ENCODE measurements at places on chromosomes 5 and 9.

DNA sequence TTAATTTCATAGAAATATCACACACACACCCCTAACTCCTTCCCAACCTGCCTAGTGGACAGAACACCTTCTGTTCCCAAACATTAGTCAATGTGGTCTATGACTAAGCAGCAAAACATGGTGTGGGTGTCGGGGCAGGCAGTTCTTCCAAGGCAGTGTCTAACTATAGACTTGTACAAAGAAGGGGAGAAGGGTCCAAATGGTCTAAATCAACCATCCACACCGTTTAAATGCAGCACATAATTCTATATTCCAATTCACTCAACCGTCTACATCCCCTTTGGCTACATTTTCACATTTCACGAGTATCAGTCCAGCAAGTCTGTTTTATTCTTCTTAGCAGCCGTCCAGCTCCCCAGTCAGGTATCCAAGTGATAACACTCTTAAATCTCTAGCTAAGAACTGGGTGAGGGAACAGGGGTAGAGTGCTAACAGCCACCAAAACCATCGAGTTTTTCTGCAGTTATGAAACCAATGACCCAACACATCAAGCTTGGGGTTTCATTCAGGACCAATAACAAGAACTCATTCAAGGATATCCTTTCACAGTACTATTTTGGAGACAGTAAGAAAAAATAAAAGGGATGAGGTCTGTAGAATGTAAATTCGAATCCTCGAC lies 3.3 kb downstream of the ZNF608 start:
- no peak for DNase-seq

- DNase-seq = no peak
These were observed 34.5 kb upstream of the SLC46A2 start for GRCh38 chr9:112925058-112925641.

DNA sequence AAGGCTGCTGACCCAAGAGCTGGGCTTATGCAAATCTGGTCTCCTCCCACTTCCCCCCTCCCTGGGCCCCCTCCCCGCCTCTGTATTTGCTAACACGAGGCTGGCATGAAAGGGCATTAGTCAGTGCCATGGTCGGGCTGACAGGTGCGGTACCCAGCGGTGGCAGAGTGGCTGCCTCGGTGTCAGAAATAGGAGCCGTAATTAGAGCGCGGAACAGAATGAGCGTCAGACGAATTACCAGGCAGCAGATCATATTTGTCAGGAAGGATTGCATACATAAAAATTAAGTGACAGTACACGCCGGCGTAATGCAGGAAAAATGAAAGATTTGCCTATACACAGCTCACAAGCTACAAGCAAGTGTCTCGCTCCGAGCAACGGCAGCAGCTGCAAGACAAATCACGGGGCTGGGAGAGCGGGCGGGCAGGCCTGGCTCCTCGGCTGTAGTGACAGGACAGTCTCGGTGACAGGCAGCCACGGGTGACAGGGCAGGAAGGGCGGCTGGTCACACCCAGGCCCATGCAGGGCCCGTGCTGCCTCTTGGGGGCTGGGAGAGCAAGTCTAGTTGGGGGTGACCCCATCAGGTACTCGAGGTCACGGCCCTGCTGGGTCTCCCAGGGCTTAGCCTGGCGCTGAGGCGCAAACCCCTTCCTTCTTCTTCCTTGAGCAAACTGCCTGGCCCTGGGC lies 72.4 kb downstream of the NEK6 start:
- DNase-seq = no peak

- DNase-seq = no peak
These were observed 9.4 kb upstream of the RNF180 start for GRCh38 chr5:64156261-64156660.

DNA sequence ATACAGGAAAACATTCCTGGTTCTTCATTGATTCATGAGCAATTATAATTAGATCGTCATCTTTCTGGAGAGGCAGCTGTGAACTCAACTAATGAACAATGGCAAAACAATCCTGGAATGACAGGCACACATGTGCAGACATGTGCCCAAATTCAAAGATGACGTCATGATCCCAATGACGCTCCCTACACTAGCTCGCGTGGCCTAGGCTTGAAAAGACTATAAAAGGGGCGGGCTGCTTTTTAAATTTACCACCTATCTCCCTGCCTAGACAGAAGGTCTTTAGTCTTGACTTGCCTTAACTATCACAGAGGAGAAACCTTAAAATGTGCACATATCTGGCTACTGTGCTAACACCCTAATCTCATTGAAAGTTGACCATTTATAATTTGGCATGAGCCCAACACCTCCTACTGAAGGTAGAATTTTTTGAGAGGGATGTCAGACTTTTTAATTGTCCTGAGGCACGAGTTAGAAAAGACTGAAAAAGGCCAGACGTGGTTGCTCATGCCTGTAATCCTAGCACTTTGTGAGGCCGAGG lies 88.2 kb downstream of the PRRT1B start:
- DNase-seq = no peak

GRCh38 chr5:168316139-168316578 lies 24.7 kb downstream of the WWC1 start:
- DNase-seq = no peak

GRCh38 chr5:14588145-14588544 lies 6.6 kb downstream of the OTULINL start:
- no peak for DNase-seq

DNA sequence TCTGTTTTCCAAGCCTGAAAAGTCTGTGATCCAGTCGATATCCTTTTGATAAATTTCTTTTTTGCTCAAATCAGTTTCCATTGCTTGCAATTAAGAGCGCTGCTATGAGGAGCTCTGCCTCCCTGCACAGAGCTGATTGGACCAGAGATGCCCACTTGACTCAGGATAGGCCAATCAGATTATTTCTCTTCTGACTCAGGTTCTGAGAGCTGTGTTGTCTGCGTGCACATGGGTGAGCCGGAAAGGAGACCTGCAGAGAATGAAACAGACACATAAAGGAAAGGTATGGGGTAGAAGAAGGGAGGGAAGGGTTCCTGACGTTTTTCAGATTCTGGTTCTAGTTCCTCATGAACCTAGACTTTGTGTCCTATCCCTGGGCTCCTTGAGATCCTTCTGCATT lies 15.8 kb upstream of the FABP6 start:
- DNase-seq = no peak

GRCh38 chr9:35526087-35526801 lies 36.3 kb downstream of the RUSC2 start:
- no peak for DNase-seq

DNA sequence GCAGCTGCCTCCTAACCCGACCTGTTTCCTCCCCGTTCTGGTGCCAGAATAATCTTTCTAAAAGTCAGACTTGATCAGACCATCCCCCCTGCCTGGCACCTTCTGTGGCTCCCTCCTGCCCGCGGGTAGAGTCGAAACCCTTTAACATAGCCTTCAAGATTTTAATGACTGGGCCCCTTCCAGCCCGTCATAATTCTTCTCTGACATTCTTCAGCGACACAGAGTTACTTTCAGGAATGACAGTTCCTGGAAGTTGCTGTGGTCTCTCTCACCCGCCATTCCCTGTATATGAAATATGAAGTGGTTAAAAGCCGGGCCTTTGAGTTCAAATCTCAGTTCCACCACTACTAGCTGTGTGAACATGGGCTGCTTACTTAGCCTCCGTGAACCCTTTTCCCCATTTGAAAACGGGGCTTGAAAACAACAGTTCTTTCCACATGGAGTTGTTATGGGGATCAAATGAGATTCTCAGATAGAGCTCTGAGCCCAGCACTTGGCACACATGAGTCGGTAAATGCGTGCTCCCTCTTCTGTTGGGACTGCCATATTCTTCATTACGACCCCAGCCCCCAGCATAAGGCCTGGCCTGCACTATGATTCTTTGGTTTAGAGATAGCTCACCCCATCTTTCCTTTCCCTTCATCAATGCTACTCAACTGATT lies 737 bp downstream of the NANS start:
- DNase-seq = no peak

- no peak for DNase-seq
These were observed 22.6 kb downstream of the OGN start for GRCh38 chr9:92381775-92382174.

DNA sequence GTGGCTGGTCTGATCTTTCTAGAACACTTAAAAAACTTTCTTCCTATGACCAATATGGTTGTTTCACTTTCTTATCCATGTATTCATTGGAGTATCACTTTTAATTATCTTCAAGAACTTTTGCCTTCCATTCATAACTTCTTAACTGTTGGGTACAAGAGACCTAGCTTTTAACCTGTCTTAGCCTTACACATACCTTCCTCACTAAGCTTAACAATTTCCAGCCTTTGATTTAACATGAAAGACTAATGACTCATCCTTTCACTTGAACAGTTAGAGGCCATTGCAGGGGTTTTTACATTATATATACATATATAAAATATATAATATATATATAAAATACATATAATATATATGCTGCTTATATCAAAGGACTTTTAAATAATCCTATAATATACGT lies 57.9 kb downstream of the ABHD17B start:
- no peak for DNase-seq

DNA sequence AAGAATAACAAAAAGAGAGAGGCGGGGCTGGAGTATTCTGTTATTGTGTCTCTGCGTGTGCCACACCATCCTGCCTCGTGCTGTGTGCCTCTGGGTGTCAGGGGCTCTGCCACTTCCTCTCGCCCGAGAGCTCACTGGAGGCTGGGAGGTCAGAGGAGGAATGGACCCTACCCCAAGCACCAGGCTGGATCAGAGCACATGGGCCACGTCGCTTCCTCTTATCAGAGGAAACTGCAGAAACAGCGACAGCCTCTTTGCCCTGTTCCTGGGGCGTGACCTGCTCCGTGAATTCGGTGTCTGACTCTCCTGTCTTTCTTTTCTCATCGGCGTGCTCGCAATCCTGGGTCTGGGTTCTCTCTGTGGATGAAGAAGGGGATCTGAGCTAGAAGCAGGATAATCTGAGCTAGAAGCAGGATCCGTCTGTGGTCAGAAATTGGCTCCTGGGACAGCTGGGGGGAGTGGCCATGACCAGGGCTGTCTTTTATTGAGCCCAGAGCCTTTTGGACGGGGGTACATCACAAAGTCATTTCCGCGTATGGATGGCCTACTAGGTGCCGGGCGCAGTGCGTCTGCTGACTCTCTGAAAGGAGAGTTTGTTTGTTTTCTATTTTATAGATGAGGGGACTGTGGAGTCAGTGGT lies 150.3 kb upstream of the COL5A1 start:
- DNase-seq = no peak

GRCh38 chr5:136037001-136037705 lies 8.4 kb downstream of the TGFBI start:
- peak; percentile 55 for DNase-seq

GRCh38 chr5:171600741-171601265 lies 181.4 kb downstream of the FGF18 start:
- no peak for DNase-seq

- no peak for DNase-seq
These were observed 69.2 kb upstream of the FBXW11 start for GRCh38 chr5:172075656-172076055.

- no peak for DNase-seq
These were observed 616.3 kb downstream of the EBF1 start for GRCh38 chr5:158483281-158483860.

DNA sequence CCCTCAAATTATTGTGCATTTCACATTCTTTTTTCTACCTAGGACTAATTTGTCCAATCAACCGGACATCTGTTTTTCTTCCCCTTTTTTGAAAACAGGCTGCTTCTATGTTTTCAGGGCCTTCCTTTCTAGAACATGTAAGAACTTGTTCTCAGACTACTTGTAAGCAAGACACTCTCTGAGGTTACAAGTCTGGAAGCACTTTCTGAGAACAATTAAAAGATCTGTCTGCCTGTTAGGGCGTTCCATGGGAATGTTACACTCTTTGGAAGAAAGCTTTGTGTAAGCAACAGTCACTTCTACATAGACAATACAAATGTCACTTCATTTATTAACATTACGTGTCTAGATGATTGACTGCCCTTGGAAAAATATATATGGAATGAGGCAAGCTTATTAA lies 50.9 kb upstream of the HSPB3 start:
- no peak for DNase-seq

- no peak for DNase-seq
These were observed 70.9 kb downstream of the HSPA4 start for GRCh38 chr5:133122711-133123110.

DNA sequence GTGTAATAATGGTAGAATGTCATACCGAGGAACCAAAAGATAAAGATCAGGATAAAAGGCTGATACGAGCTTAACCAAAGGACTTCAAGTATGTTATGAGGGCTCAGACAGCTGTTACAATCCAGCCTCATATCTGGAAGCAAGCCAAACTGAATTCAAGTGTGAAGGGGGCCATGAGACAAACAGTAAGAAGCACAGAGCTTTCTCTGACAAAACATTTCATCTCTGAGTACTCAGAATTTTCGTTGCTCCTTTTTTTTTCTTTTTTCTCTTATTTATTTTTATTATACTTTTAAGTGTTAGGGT lies 52.9 kb upstream of the CD180 start:
- DNase-seq = no peak

DNA sequence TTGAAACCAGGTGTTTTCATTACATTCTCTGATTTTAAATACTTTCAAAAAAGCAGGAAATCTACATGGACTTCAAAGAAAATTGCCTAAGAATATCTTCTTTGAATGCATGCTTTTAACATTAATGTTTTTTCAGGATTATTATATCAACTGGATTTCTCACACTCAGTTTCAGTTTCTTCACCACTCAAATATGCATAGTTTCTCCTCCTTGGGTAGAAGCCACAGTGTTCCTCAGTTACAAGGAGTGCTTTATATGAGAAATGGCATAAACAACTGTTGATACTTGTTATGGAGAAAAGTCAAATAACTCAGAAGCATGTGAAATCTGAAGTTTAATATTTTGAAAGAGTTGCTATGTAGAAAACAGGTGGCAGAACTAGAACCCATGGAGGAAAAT lies 196.9 kb downstream of the DMRTA1 start:
- DNase-seq = no peak

- no peak for DNase-seq
These were observed 639.7 kb downstream of the CCDC171 start for GRCh38 chr9:16192403-16193017.

- no peak for DNase-seq
These were observed 150.8 kb downstream of the EFNA5 start for GRCh38 chr5:107519900-107520354.

GRCh38 chr5:111668477-111669414 lies 88.2 kb downstream of the NREP start:
- DNase-seq = no peak

DNA sequence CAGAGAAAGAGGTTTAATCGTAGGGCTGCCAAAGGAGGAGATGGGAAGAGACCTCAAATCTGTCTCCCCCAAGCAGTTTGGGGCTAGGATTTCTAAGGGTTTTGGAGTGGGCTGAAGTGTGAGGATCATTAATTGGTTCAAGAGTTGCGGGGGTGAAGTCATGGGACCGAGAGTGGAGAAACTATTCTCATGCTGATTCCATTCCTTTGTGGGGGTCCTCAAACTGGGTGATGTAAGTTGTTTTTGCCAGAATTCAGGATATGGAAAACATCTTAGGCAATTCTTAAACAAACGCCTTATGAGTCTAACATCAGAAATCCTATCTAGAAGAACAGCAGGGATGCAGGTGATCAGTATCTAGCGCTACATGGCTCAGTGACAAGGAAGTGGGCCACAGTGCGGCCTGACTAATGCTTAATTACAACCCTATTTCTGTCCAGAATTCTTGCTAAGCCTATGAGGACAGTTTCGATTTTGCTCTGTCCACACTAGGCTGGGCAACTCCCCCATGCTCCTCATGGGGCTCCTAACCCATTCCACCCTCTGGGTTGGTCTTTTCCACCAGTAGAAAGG lies 27.7 kb upstream of the TRIO start:
- no peak for DNase-seq
